M059J (cell line): ENCODE measurements at places on chromosomes 3 and 15.

DNA sequence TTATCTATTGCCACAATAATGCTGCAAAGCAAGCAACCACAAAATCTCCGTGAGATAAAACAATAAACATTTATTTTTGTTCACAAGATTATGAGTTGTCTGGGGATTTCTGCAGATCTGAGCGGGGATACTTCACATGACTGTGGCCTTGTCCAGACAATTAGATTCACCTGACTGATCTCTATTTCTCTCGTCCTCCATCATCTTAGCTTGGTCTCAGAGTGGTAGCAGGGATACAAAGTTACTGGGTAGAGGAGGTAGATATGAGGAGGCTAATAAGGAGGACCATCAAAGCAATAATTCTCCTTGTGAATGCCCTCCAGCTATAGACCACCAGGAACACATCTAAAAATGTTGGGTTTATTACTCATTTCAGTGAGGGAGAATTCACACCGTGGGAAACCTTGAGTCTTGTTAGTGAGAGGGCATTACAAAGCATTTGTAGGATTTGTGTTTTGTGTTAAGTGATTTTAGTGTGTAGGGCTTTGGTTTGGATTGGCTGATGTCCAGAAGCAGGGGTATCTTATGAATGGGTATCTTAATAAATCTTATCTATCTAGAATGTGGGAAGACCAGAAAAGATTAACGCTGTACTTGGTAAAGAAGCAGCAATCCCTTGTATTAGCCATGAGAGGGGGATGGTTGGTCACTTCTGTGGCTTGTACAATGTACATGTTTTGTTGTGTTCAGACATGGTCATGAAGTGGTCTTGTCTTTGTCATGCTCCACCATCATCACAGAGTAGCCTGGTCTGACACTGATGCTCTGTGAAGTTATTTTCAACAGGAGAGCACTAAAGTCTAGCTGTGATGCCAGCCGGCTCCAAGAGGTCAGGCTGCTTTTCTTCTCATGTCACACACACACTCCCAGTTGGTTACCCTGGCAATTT is 287.6 kb upstream of the STT3B start:
- no peak for DNase-seq

DNA sequence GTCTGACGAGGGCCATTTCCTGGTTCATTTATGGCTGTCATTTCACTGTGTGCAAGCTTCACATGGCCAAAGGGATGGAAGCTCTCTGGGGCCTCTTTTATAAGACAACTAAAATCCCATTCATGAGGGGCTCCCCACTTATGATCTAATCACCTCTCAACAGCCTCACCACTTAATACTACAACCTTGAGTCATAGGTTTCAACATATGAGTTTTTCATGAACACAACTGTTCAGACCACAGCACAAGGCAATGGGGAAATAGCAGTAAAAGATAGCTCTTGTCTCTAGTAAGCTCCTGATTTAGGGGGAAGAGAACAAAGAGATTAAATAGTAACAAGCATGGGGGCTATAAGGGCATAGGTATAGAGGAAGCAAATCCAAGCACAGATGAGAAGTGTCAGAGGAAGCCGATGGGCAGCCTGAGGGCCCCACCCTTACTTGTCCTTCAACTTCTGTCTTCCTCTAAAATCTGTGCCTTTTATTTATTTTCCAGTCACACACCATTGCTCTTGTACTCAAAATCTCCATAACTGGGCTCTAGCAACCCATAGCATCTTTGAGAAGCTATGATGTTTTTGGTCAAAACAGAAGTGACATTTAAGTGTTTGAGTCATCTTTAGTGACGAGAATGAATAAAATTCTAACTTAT is 329.1 kb downstream of the UNC13C start:
- DNase-seq = no peak

DNA sequence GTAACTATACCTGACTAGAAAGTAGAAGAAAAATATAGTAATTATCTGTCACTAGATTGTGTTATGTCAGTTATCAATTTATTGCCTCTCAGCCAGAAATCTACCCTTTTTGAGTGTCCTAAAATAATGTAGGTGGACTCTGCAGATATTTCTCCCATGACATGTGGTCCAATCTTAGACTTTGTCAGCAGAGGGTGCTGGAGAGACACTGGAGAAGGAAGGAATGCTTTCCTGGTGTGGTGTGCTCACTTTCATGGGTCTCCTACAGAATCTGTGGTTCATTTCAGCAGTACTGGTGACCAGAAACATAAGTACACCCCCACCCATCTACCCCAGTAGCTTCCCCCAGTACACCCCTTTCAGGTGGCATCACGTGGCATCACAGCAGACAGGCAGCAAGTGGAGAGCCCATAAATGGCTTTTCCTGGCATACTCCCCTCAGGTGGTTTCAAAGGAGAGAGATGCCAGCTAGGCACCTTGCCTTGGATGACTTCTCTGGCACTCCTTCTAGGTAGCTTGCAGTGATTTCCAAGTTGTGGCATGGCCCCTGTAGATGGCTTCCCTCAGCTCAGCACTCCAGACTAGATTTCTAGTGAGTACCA is 114.7 kb downstream of the GADL1 start:
- DNase-seq = peak; percentile 9

GRCh38 chr3:64399205-64399800 is 174.0 kb upstream of the PRICKLE2 start:
- DNase-seq = peak; percentile 57

- DNase-seq = no peak
These were observed 156.0 kb downstream of the NSMCE3 start for GRCh38 chr15:29113336-29114220.

- no peak for DNase-seq
These were observed 3.9 kb upstream of the HHLA2 start for GRCh38 chr3:108292450-108292849.

- no peak for DNase-seq
These were observed 111.1 kb downstream of the RASA2 start for GRCh38 chr3:141597931-141598330.

- no peak for DNase-seq
These were observed 140.2 kb downstream of the AKAP13 start for GRCh38 chr15:85520650-85521049.

- no peak for DNase-seq
These were observed 14.4 kb upstream of the BTBD1 start for GRCh38 chr15:83081256-83082014.

DNA sequence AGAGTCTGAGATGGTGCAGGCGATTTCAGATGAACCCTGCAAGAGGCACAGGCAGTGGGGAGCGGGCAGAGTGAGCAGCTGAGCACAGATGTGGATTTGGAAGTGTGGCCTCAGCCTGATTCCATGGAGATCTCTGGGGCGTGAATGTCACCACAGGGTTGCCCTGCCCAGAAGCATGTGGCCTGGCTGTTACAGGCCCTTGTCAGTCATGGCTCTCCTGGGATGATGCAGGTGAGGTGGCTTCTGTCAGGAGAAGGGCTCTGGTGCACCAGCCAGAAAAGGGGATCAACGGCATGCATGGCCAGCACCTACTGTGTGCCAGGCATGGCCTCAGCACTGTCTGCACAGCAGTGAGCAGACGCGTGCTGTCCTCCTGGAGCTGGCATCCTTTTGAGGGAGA is 11.9 kb downstream of the HDAC11 start:
- no peak for DNase-seq

DNA sequence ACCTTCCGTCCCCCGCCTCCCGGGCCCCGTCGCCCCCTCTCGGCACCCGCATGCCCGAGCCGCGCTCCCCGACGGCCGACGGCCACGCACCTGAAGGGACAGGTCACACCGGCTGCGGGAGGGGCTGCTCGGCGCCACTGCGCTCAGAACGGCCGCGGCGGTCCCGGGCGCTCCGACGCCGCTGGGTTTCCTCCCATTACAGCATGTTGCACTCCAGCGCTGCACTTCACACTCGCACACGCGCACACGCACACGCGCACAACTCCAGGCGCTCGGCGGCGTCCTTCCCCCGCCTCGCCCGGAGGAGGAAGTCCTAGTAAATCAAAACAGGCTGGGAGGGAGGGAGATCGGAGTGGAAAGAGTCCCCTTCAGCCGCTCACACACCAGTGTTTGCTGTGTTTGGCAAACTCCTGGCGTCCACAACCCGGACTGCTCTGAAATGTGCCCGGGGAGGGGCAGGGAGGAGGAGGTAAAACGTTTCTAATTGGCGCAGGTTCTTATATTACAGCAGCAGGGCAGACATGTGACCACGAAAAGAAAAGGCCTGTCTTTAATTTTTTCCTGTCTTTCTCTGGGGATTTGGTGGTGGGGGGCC is 76.7 kb upstream of the VGLL4 start:
- DNase-seq = peak; percentile 64

- no peak for DNase-seq
These were observed 157.4 kb downstream of the SSR3 start for GRCh38 chr3:156397534-156397933.

- DNase-seq = peak; percentile 39
These were observed 23.7 kb downstream of the CFAP92 start for GRCh38 chr3:128969993-128970739.

- DNase-seq = no peak
These were observed 276.2 kb upstream of the CTNNB1 start for GRCh38 chr3:40923143-40923542.

- no peak for DNase-seq
These were observed 92.0 kb downstream of the GABRG3 start for GRCh38 chr15:27062951-27063350.

- DNase-seq = peak; percentile 73
These were observed 40.6 kb upstream of the RBMS3 start for GRCh38 chr3:29240248-29240647.

DNA sequence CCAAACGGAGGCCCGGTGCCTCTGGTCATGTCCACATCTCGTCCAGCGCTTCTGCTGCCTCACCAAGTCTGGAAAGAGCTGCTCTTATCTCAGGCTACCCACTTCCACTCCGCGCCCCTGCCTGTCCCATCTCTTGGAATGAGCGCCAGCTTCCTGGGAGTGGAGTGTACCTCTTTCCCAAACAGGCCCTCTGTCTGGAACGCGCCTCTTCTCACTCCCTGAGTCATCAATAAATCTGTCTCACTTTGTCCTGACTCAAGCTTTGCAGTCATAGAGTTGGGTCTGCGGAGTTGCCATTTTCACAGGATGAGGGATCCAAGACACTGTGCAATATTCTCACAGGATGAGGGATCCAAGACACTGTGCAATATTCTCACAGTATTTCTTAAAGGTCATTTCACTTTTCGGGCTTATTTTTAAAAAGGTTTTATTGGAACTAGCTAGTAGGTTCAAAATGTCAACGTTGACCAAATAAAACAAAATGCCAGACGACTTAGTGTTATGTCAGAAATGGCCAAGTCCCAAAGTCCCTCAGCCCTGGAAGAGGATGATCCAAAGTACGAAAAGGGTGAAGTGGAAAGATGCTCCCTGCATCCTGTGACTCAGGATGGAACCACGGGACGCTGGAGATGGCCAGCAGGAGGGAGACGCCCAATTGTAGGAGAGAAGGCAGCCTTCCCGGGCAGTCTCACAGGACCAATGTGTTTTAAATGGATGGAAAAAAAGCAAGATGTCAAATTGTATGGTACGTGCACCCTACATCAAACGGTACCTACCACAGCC is 81.1 kb downstream of the CHSY1 start:
- DNase-seq = peak; percentile 57

DNA sequence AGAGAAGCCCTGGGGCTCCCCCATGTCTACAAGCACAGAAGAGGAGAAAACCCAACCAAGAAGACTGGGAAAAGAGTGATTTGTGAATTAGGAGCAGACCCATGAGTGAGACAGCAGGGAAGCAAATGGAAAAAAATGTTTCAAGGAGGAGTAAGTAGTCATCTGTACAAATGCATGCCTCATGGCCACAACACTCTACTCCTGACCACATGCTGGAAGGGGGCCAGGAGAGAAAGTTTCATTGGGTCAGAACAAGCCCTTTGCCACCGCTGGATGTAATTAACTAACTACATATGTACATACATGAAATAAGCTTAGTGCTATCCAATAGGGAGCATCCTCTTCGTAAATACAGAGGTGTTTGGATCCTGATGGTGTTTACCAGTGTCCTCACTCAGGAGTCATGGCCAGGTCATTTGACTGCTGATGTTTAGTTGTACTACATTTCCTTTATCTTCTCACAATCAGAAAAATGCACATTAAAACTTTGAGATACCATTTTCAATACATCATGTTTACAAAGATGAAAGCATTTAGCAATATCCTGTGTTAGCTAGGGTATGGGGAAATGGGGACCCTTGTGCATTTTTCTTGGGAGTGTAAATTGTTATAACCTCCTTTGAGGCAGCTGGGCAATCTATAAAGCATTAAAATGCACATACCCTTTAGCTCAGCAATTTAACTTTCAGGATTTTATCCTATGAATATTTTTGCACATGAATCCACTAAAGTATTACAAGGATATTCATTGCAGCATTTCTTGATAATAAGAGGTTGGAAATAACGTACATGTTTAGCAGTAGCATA is 27.1 kb downstream of the CLRN1 start:
- DNase-seq = peak; percentile 73

GRCh38 chr3:14933820-14934425 is 13.5 kb upstream of the NR2C2 start:
- DNase-seq = no peak

DNA sequence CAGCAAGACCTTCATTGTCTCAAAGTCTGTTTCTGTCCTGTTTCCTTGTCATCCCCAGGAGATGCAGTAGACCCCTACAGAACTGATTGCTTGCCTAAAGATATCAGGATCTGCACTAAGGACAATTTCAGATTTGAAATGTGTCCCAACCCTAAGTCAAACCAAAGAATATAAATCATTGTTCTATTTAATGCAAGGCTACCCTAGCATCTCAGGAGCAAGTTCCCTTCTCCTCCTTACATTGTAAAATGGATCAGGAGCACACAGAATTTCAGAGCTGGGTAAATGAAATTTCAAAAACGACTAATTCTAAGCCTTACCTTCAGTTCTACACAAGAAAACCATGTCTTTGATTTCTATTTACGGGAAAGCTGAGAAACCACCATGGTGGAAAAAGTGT is 360.9 kb upstream of the KCNH8 start:
- no peak for DNase-seq

DNA sequence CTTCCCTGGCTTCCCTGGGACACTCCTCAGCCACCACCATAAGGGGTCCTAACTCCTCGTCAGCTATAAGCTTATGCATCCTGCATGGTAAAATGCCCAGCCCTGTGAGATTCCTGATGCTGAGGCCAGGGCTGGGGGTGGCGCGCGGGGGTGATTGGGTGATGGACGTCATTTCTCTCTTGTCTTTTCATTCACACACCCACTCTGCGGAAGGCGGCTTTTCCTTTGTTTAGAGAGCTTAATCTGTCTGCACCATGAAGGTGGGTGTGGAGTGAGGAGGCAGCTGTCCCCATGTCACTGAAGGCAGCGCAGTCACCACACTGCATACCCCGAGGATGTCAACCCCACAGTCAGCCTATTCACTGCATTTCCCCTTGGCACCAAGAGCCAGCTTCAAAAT is 110.0 kb upstream of the NSMCE3 start:
- no peak for DNase-seq

- DNase-seq = peak; percentile 20
These were observed 18.5 kb downstream of the SNUPN start for GRCh38 chr15:75606711-75607699.

- DNase-seq = no peak
These were observed 12.1 kb downstream of the NBEAL2 start for GRCh38 chr3:46991406-46992165.

GRCh38 chr3:177836671-177837070 is 639.4 kb upstream of the TBL1XR1 start:
- DNase-seq = peak; percentile 56
